ENCODE measurements at places on chromosomes 12 and 14.
A peak's percentile ranks its signal among the peaks of the same experiment; 100 is the strongest.

DNA sequence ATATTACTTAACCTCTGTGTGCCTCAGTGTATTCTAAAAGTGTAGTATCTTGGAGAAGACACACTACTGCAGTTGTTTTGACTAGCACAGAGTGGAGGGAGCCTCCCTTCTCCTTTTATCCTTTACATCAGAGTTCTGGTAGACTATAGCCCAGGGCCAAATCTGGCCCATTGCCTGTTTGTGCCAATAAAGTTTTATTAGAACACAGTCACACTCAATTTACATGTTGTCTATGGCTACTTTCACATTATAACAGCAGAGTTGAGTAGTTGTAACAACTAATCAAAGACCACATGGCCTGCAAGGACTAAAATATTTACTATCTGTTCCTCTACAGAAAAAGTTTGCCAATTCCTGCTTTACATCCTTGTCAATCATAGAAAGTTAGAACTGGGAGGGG, 27.7 kb upstream of the IGF1 start:
- DNase-seq = no peak

- DNase-seq = no peak
These were observed at the start of gene HOXC4 for GRCh38 chr12:54053751-54054741. Gene HOXC4, plus strand, starts transcription at chr12:54053835. Its CDS starts 88 bp downstream, at chr12:54053923.

GRCh38 chr14:74302152-74302628, 544 bp downstream of the ABCD4 start:
- no peak for DNase-seq

GRCh38 chr14:105097794-105098127, 32.5 kb upstream of the GPR132 start:
- DNase-seq = no peak

DNA sequence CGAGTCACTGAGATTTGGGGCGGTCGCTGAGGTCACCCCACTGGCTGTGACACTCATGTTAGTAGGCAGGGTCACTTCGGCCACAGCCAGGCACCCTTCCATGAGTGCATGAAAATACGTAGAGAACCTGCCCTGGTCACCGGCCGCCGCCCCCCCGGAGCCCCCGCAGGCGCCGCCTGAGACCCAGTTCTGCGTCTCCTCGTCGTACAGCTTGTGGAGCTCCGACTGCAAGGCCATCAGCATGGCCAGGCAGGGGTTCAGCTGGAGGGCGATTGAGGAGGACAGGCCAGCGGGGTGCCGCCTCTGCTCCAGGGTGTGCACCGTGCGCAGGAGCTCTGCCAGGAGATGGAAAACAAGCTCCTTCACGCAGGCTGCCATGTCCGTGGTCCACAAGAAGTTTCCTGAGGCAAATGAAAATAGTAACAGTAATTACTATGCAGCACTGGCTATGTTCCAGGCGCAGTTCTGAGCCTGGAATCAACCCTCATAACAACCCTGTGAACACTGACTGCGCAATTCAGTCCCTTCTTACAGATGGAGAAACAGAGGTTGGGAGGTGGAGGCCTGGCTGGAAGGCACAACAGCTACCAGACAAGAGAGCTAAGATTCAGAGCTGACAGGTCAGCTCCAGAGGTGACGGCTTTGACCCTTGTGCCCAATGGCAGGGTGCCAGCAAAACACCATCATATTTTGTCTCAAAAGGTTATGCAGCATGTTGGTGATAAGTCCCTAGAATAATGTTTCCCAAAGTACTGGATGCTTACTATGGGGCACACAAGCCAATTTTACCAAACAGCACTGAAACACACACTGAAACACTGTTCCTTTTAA, 59.9 kb downstream of the TRAFD1 start:
- no peak for DNase-seq

GRCh38 chr12:88509347-88509746, 70.9 kb downstream of the KITLG start:
- no peak for DNase-seq

DNA sequence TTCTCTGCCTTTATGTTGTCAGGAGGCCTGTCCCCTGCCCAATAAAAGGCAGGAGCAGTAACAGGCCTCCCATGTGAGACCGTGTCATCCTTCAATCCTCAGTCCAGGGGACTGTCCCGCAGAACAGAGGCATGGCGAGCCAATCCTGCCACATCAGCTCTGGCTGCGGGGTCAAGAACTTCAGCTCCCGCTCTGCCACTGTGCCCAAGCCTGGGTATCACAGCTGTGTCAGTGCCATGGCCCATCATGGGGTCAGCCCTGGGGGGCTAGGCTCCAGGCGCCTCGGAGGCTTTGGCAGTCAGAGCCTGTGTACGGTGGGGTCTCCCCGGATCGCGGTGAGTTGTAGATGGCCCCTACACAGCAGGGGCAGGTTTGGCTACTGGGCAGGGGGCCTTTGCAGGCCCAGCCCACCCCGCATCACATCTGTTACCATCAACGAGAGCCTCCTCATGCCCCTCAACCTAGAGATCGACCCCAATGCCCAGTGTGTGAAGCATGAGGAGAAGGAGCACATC, 19.9 kb upstream of the KRT83 start:
- no peak for DNase-seq

GRCh38 chr12:62256408-62257096, 3.7 kb upstream of the USP15 start:
- peak; percentile 71 for DNase-seq

DNA sequence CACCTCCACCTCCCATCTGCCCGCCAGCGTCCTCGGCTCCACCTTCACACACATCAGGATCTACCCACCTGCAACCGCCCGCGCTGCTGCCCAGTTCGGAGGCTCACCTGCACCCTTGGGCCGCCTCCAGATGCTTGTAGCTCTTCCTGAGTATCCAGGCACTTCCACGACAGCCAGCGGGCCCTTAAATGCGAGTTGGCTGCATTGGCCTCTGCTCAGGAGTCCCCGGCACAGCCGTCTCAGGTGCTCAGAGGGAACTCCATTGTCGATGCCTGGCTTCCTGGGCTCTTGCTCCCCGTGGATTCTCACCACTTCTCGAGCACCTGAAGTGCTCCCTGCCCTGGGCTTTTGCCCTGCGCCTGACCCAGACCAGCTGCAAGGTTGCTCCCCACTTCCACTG, 21.9 kb upstream of the CDCA4 start:
- no peak for DNase-seq

GRCh38 chr14:95198320-95198719, 41.0 kb upstream of the DICER1 start:
- DNase-seq = no peak

DNA sequence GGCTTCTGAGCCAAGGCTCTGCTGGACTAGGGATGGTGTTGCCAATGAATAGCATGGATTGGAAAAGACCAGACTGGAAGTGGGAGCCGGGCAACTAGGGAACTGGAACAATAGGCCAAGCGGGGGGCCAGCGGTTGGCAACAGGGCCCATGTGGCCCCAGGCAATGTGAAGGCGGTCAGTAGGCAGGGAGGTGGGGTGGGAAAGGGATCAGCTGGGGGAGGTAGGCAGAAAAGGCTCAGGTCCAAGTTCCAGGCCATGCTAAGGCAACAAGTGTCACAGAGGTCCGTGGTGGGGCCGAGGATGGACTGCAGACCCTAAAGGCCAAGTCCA, 14.9 kb upstream of the MLXIP start:
- no peak for DNase-seq

GRCh38 chr12:107513184-107513583, 172.4 kb upstream of the PWP1 start:
- DNase-seq = no peak

GRCh38 chr14:80215081-80215480, 3.8 kb upstream of the DIO2 start:
- DNase-seq = no peak

DNA sequence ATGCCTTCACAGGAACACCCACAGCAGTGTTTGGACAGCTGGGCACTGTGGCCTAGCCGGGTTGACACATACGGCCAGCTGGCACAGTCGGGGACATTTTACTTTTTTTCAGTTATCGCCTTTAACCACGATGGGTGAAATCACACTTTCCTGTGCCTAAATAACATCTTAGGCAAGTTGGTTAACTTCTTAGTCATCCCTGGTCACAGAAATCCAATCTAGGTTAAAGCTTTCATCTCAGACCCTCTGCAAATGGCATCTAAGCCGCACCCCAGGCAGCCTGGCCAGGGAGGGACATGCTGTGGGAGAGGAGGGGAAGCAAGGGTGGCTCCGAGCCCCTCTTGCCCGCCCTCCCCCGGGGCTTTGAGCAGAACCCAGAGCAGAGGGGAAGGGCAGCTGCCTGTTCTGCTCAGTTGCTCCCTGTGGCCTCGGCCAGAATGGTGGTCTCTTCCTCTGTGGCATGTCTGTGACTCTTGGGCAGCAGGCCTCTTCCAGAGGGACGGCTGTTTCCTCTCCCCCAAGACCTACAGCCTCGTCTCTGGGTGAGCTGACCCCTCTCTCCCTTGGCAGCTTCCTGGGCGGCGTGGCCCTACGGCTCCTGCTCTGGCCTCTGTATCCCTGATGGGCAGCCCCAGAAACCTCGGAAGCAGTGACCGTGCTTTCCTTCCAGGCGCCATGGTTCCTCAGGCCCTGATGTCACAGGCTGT, 85.4 kb upstream of the DYNC1H1 start:
- DNase-seq = no peak

DNA sequence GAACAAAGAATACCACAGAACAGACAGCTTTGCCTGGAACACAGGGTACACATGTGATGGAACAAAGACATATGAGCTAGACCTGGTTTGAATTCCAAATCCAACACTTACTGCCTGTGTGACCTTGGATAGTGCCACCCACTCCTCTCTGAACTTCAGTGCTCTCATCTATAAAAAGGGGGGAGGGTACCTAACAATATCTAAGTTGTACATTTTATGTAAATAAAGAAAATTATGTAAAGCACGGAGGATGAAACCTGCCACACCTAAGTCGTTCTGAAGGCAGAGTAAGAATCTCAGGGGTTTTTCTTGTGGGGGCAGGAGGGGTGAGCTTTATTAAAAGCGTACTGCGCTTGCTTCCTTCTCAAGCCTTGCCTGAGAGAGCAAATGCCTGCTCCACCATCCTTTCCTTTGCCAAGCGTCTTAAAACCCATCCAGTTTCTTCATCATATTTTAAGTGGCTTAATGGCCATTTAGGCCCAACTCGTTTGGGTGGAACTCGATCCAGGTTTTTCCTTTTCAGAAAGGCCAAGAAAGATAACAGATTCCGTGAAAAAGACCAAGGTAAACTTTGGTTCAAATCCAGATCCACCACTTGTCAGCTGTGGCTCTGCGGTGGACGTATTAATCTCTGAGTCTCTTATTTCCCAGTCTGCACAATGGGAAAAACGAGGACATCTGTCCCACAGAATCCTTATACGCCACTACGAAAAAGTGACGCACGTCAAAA, 946 bp downstream of the DDX24 start:
- DNase-seq = no peak

DNA sequence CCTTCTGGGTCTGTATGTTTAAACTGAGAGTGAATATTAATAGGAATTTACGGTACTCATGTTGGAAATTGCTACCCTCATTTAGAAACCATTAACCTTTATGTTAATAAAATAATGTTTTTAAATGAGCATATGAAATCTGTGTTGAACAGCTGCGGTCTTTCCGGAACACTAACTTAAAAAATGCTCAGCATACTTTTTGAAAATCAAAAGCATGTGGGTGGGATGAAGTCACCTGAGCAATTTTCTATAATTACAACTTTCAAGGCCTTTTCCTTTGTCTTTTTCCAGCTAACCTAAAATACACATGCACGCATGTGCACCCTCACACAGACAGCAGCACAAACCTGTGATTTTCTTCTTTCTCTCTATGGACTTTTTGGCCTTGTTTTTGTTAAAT, 39.8 kb downstream of the BORCS5 start:
- DNase-seq = no peak

DNA sequence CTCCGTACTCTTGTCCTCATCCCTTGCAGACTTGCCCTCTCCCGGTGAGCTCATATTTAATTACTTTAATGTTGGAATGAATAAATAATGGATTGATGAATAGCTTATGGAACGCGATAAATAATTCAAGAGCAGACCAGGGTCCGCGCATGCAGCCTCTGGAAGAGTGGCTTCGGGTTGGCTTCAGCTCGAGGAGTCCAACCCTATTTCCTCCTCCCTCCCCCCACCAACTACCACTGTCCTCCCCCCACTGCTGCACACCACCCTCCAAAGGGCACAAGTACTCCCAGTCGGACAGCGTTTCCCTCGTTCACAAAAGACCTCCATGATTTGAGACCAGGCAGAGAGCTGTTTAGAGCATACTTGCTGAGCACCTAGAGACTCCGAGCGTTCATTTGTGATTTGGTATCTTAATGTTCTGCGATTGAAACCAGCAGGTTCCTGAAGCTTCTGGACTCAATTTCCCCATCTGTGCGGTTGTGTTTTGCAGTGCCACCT, 647 bp upstream of the SIX1 start:
- DNase-seq = no peak

DNA sequence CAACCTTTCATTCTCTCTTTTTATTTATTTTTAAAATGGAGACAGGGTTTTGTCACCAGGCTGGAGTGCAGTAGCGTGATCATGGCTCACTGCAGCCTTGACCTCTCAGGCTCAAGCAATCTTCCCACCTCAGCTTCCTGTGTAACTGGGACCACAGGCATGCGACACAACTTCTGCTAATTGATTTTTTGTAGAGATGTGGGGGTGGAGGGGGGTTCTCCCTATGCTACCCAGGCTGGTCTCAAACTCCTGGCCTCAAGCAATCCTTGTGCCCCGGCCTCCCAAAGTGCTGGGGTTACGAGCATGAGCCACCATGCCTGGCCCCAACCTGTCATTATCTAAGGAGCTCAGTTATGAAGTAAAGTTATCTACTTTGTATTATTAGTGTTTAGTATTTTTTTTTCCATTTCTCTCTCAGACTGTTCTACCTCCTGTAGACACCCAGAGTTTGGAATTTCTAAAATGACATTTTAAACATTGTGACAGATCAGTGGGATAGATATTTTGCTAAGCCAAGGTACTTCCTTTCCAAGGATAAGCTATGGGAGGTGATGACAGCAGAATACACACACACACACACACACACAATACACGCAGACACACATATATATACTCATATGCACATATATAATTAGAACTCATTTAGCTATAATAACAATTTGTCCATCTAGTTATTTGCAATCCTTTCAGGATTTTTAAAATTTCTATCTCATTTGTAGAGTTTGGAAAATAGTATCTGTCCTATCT, 2.1 kb upstream of the USP44 start:
- no peak for DNase-seq

DNA sequence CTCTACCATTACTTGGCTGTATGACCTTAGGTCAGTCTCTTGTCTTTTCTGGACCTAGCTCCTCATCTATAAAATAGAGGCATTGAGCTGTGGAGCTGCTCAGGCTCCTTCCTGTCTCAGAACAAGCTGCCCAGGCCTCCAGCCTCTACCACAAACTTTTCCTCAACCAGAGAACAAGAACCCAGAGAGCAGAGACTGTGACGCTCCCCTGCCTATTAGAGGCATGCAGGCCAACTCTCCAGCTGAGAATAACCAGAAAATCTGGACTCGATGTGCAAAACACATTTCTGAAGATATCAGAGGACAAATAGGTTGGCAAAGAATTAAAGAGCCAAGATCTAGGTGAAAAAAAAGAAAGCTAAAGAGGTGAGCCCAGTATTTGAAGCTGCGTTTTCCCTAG, 17.8 kb upstream of the PNMA1 start:
- no peak for DNase-seq

- no peak for DNase-seq
These were observed 121.9 kb downstream of the ESRRB start for GRCh38 chr14:76497550-76498462.
